NCI-H510A treated with DMSO at 0.1 percent for 48 hours (cell line): ENCODE measurements at places on chromosomes 3 and 15.

GRCh38 chr3:131995891-131996290 lies 38.9 kb downstream of the CPNE4 start:
- no peak for DNase-seq

- peak; percentile 31 for DNase-seq
Measured at GRCh38 chr15:27587810-27588209, 511.3 kb downstream of the OCA2 start.

DNA sequence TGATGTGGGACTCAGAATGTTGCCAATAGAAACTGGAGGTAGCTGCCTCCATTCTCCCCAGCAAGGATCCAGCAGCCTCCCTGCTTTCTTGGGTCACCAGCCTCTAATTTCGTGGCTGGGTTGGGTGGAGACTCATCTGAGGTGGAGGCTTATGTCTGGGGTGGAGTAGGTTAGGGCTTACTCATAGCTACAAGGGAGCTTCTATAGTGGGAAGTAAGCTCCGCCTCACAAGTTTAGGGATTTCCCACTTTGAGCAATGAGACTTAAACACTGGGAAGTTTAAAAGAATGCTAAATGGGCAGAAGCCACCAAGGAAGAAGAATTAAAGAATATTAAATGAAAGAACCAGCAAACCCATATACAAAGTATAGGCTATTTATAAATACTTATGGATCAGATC lies 63.8 kb downstream of the GJD2 start:
- DNase-seq: no peak

DNA sequence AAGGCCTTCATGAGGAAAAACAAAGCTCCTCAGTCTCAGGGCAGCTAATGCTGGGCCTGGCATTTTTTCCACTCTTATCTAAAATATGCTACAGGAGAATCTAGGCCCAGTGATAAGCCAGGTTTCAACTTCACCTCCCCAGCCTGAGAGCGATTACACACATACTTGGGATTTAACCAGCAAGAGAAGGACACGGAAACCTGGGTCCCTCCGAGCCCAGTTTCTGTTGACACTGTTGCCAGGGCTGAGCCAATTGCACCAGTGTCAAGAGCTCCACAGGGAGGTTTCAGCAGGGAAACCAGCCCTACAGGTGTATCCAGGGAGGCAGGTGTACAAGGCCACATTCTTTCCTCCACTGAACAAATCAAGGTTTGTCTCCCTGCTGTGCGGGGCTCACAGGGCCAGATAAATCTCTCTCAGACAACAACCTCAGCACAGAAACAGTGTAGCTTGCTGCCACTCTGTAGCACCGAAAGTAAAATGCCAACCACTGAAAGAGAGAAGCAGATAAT lies 85.4 kb downstream of the MAGI1 start:
- DNase-seq: peak; percentile 88

GRCh38 chr3:95048564-95048963 lies 985.7 kb downstream of the NSUN3 start:
- no peak for DNase-seq

- no peak for DNase-seq
Measured at GRCh38 chr3:100043271-100043670, 71.0 kb downstream of the FILIP1L start.

DNA sequence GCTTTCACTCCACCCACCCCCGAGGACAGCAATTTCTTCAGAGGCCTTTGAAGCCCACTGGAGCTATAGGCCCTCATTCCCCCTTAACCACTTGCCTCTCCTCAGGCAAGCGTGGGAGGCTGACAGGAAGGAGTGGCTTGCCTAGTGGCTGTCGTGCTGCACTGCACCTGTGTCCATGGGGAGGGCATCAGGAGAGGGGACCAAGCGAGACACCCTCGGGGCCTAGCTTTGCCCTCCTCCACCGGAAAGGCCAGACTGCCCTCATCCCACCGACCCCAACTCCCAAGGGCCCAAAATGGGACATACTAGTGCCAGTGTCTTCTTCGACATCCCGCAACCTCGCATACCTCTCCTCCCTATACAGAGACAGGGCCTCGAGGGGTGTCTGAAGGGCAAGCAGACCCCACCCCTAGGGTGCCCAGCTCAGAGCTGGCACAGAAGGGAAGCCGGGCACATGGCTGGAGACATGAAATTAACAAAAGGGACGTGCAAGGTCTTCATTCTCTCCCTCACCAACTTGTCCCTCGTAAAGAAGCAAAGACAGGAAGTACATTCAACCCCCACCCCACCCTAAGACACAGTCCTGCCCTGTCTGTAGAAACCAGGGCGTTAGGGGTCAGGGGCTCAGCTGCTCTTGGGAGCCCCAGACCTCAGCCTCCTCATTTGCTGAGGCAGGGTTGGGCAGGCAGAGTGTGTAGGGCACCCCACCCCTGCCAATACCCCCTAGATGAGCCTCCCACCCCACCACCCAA lies 24.3 kb downstream of the VIPR1 start:
- DNase-seq: no peak

- no peak for DNase-seq
Measured at GRCh38 chr3:74271541-74271940, 342.9 kb downstream of the CNTN3 start.

DNA sequence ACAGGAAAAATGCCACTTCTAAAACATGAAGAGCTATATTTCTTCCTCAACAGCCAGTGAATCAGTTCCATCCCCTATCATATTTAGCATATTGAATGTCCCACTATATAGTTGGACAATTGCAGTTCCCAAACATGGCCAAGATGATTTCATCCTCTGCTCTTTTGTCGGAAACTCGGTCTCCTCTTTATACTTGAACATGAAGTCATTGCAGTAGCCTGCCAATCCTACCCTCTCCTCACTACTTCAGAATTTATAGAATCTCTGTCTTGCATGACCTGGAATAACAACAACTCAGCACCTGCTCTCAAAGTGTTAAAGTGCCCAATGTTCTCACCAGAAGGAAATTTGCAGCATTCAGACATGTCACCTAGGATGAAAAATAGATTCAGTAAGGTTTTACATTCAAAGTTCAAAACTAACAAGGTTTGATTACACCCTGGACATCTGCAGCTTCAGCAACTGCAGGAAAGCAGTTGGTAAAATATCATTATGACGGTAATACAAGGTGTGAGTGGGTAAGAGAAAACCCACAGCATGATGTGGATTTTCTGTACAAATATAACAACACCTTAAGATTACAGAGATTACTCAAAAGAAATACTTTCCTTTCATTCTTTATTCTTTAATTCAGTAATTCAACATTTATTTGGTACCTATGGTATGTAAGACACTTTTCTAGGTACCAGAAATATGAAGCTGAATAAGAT lies 52.5 kb downstream of the TP63 start:
- peak; percentile 94 for DNase-seq

GRCh38 chr3:145893331-145893730 lies 267.7 kb downstream of the PLOD2 start:
- DNase-seq: no peak

GRCh38 chr3:58155838-58156237 lies 54.9 kb downstream of the DNASE1L3 start:
- DNase-seq: no peak

GRCh38 chr15:71788646-71789579 lies 21.4 kb upstream of the NR2E3 start:
- DNase-seq: no peak

GRCh38 chr15:35630985-35631384 lies 85.0 kb upstream of the DPH6 start:
- DNase-seq: peak; percentile 52

GRCh38 chr15:80614711-80615360 lies 80.3 kb upstream of the ABHD17C start:
- no peak for DNase-seq

DNA sequence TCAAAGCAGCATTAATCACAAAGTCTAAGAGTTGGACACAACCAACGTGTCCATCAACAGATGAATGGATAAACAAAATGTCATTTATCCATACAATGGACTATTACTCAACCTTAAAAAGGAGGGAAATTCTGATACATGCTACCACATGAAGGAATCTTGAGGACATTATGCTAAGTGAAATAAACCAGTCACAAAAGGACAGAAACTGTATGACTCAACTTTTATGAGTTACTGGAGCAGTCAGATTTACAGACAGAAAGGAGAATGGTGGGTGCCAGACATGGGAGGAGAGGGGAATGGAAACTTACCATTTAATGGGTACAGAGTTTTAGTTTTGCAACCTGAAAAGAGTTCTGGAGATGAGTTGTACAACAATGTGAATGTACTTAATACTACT lies 43.0 kb upstream of the SEC13 start:
- DNase-seq: no peak

DNA sequence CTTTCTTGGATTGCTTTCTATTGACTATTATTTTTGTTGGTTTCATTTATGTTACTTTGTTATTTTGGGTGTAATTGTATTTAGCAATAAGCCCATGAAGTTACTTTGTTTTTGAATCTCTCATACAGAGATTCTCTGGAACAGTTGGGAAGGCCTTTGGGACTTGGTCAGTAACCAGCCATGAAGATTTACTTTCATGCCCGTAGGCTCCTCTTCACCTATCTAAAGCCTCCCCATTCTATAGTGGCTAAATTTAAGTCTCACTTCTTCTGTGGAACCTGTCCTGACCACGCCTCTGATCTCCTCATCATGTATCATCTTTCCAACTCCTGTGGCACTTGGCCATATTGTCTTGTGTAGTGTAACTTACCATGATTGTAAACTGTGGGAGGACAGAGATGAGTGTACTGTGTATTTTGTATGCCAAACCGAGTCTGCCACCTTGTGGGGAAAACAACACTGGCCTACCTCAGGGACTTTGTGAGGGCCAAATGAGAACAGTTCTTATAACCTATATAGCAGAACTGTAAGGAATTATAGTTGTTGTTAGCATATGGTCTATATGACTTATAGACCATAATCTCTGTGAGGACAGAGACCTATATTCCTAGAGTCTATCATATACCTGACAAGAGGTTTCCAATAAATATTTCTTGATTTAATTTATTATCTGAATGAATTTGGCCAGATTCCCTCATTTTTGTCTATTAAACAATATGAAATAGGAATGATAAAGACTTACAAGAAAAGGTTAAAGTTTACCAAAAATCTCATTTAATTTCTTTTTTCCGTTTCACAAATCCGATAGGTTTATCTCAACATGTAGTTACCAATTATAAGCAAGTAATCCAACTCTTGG lies 75.0 kb downstream of the STARD9 start:
- DNase-seq: peak; percentile 72

DNA sequence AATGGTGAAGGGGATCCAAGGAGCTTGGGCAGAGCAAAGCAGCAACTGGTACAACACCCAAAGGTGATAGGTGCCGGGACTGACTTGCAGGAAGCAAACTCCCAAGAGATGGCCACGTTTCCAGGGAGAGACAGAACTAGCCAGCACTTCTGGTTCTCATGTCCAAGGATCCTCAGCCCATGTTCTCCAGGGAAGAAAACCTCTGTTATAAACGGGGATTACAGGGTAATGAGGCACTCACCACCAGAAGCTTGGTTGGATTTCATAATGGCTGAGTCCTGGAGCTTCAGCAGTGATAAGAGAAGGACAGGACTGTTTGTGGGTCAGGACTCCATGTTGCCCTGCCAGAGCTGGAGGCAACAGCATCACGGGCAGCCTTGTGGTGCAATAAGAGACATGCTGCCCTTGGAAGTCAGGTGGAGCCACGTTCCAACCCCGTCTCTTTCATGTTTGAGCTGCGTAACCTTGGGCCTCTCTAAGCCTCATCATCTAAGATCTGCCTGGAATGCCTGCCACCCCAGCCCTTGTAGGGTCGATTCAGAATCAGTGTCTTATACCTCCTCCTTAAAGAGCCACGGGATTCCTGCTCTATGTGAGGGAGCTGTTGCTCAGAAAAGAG lies 181.0 kb downstream of the ABHD5 start:
- DNase-seq: no peak

DNA sequence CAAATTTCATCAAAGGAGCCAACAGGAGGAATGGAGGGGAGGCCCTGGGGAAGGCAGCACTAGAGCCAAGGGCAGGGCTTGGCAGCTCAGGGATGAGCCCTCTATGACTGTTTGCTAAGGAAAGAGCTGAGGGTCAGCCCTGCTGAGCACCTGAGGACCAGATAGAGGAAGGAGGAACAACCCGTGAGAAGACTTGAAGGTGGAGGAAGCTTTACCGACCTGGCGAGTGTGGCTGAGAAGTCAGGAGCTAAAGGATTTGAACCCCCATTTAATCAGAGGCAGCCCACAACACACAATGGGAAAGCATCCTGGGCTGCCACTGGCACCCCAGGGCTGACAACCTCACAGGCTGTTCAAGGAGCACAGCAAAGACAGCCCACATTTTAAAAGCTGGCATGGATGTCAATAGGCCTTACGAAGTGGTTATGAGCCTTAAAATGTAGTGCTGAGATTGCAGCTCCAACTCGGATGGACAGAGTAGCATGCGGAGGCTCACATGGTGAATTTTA lies 20.7 kb upstream of the LRRC2 start:
- DNase-seq: no peak

GRCh38 chr3:4633078-4634004 lies 140.2 kb downstream of the ITPR1 start:
- DNase-seq: peak; percentile 18

DNA sequence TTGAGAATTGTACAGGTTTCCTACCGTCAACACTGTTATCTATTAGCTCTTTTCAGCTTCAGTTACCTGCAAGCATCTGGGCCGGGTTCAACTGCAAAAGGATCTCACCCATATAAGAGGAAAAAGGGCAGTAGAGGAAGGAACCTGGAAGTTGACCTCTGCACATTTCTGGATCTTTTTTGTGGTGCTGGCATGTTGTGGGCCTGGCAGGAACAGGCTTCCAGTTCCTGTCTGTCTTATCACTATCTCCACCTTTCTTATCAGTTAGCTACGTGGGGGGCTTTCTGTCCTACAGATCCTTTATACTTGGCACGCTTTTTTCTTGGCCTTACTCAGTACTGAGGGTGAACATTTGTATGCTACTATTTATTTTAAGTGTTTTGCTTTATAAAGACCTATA lies 42.2 kb upstream of the TJP1 start:
- DNase-seq: no peak

- DNase-seq: no peak
Measured at GRCh38 chr15:78322243-78322642, 17.9 kb upstream of the CRABP1 start.

DNA sequence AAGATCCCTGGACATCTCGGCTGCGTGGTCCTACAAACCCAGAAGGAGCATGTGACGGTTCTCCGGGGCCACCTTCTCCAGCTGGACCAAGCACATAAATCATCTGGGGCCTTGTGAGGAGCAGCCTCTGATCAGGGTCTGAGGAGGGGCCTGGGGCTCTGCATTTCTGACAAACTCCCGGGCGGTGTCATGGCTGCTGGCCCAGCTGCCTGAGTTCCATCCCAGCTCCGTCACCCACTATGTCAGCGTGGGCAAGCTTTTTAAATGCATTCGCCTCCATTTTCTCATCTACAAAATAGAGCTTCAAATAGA lies 126.3 kb upstream of the MEF2A start:
- no peak for DNase-seq

GRCh38 chr3:130425484-130425883 lies 80.0 kb downstream of the COL6A5 start:
- no peak for DNase-seq
